ENCODE measurements at places on chromosomes 3 and 15.

DNA sequence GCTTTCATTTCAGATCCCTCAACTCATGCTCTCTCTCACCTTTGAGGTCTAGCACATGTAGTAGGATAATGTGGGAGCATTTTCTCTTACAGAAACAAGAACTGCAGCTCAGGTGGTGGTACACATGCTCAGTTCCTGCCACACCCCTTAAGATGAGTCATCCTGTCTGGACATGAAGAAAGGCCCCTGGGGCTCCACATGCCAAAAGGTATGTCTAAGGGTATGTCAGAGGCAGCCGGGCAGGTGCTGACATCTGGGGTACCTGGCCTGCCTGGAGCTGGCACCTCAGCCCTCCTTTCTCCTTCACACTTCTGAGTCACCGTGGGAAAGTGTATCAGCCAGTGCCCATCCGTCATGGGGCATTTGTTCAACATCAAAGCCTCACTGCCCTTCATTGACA lies 209.9 kb downstream of the OCA2 start:
- no peak for DNase-seq

GRCh38 chr3:24006-24405 lies 172.6 kb upstream of the CHL1 start:
- DNase-seq, result no peak

GRCh38 chr3:115626721-115627120 lies 3.4 kb downstream of the GAP43 start:
- DNase-seq, result no peak

- DNase-seq, result no peak
Measured at GRCh38 chr3:80213086-80213485, 445.3 kb upstream of the ROBO1 start.

- no peak for DNase-seq
Measured at GRCh38 chr15:73570355-73571032, 62.7 kb downstream of the NPTN start.

GRCh38 chr15:63530752-63531299 lies 26.4 kb downstream of the USP3 start:
- DNase-seq, result no peak

GRCh38 chr3:10426346-10427220 lies 78.8 kb downstream of the ATP2B2 start:
- DNase-seq, result no peak

DNA sequence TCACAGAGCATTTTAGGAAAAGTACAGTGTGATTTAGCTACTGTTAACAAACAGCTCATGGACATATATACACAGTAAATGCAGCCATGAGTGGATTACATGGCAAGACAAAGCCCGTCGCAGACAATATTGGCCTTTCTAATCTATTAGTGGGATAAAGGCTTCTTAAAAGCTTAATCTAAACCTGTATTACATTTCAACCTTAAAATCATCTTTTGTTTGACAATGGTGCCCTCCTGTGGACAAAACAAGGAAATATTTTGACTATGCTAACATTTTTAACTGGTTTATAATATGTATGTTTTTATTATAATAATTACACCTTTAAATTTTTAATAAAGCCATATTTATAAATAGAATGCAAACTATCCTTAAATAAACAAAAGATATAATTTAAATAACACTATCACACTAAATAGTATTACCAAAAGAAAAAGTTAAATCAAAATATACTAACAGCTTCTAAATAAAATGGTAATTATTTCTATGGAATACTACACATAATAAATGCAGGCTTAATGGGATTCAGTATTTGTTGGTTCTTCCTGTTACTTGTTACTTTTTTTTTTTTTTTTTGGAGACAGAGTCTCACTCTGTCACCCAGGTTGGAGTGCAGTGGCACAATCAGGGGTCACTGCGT lies 38.6 kb downstream of the TAFA4 start:
- no peak for DNase-seq

DNA sequence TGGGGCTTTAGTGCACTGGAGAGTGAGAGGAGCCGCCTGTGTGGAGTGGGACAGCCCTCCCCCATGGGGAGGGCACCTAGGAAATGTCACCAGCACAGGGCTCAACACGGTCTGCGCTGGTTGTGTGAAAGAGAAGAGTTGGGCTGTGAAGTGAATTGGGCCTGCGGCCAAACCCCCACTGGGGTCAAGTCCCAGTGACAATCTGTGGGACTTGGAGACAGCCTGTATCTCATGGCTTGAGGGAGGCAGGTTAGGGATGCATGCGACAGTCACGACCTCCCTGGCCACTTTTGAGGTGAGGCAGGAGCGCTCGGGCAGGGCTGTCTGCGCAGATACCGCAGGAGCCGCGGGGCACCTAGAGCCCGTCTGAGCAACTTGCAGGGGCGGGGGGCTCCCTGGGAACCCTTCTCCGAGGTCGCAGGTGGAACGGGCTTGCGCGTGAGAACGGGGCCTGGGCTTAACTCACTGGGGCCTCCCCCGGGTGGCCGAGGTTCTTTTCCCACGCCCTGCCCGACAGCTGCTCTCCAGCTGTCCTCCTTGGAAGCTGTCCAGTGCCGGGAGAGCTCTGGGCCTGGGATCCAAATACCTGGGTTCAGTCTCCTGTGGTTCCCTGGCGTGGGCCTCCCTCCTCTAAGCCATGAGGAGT lies 77.4 kb downstream of the SNRK start:
- DNase-seq, result no peak

- no peak for DNase-seq
Measured at GRCh38 chr3:25536521-25537391, 108.7 kb downstream of the RARB start.

DNA sequence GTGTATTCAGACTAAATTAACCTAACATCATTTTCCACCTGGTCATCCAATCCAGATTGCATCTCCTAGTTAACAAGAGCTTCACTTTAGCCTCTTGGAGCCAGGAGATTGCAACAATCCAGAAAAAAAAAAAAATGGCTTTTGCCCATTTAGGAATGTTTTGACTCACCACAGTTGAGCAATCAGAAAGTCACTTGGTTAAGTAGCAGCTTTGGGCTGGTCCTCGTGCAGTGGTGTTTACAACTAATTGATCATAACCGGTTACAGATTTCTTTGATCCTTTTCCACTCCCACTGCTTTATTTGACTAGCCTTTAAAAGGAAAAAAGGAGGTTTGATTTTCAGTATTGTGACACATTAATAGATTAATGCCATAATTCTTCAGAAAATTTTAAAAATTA lies 688.8 kb upstream of the CCDC54 start:
- no peak for DNase-seq

DNA sequence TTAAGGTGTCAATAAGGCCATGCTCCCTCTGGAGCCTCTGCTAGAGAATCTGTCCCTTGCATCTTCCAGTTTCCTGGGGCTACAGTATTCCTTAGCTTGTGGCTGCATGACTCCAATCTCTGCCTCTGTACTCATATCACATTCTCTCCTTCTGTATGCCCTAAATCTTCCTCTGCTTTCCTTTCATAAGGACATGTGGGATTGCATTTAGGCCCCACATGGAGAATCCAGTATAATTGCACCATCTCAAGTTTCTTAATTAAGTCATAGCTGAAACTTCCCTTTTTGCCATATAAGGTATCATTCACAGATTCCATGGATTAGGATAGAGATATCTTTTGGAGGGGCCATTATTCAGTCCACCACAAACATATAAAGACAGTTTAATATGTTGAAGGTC lies 409.8 kb upstream of the TMCO5A start:
- DNase-seq, result no peak

DNA sequence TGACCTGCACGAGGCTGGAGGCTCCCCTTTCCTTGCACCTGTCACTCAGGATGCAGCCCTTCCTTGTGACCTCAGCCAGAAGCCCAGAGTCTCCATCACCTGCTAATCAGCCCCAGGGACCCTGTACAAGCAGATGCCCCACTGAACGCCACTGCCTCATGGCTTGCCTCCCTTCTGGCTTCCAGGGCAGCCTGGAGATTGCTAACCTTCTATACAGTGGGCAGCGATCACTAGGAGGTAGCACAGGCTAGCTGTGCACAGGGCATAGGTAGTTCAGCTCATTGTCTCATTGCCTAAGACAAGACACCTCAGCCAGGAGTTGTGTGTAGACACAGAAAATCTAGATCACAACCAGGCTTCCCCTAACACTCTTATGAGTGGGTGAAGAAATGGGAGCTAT lies 49.3 kb downstream of the SSUH2 start:
- no peak for DNase-seq

- DNase-seq, result no peak
Measured at GRCh38 chr3:25107918-25108617, 320.0 kb upstream of the RARB start.

DNA sequence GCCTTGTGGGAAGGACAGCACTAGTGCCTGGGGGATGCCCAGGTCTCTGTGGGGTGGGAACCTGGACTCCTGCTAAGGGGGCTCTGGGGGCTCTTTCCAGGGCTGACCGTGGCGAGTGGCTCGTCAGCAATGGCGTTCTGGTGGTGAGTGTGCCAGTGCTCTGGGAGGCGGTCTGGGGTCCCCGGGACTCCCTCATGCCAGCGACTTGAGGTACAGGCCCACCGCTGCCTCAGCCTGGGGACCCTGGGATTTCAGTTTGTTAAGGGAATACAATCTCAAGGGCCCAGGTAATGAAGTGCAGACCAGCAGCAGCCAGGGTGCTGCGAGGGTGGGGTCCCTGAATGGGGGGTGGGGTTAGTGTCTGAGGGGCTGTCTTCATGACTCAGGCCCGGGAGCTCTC lies 2.5 kb downstream of the PLA2G4B start:
- no peak for DNase-seq
